ENCODE measurements at places on chromosomes 6 and 20. TPM values are rescaled to one million over a fixed set of nuclear protein-coding genes. Genes with fewer than 3 reads are reported as not detected.

Gene ATP5F1E
- 41.8 TPM for total RNA-seq

DNA sequence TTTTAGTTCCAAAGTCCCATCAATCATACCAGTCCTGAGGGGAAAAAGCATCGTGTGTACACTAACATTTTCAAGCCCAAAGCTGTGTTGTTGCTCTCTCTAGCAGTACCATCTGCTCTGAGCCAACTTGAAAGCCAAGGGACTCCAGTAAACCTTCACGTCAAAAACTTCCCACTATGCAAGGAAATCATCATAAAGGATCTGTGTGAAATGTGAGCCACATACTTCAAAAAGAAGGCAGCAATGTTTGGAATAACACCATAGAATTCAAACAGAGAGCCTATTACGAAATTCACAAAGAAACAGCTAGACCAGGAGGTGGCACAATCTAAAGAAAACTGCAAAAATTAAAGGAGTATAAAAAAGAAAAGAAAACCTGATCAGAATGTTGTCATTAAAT lies 399.8 kb upstream of the EPHA7 start:
- no peak for DNase-seq

- DNase-seq: peak; percentile 13
Measured at GRCh38 chr20:47461120-47461685, 40.5 kb upstream of the NCOA3 start.

DNA sequence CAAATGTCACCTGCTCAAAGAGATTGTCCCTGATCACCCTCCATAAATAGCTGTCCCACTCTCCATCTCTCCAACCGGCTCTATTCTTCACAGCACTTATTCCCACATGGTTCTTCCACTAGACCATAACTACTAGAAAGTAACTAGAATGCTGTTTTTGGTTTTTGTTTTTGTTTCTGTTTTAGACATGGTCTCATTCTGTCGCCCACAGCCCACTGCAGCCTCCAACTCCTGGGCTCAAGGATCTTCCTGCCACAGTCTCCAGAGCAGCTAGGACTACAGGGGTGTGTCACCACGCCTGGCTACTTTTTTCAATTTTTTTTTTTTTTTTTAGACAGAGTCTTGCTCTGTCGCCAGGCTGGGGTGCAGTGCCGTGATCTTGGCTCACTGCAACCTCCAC lies 12.2 kb downstream of the MMP24 start:
- no peak for DNase-seq

DNA sequence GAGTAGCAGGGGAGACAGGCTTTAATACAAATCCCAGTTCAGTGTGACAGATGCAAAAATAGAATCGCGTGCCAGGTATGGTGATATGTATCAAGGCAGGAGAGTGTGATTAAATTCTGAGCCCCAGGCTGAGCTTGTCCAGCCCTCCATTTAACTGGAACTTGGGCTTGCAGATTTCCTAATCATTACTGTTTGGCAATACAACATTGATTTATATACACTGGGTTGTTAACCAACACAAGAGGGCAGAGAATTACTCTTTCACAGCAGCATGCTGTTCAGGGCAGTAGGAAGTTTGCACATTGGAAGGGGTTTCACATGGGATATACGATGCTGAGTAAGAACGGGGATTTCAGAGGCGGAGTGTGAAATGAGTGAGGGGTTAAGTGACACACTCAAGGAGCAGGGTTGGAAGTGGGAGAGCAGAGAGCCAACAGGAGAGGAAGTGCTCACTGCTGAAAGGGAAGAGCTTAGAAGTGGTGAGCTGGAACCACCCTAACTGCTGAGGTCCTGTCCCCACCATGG lies 70.8 kb upstream of the ATXN1 start:
- DNase-seq: no peak

DNA sequence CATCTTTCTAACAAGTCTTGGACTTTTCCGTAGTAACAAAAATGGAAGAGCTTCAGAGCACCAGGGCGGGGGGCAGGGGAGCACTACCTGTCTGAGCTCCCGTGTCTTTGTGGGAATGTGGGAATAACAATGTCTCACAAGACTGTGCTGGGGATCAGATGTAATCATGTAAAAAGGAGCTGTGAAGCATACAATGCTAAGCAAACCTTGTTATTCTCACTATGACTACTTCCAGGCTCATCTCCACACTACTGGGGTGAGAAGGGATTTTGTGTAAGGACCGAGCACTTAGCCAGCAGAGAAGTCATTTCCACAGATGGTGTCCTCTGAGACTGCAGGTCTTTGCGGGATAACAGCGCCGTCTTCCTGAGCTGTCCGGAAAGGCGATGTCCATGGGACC lies 27.1 kb downstream of the PRR18 start:
- DNase-seq: no peak

DNA sequence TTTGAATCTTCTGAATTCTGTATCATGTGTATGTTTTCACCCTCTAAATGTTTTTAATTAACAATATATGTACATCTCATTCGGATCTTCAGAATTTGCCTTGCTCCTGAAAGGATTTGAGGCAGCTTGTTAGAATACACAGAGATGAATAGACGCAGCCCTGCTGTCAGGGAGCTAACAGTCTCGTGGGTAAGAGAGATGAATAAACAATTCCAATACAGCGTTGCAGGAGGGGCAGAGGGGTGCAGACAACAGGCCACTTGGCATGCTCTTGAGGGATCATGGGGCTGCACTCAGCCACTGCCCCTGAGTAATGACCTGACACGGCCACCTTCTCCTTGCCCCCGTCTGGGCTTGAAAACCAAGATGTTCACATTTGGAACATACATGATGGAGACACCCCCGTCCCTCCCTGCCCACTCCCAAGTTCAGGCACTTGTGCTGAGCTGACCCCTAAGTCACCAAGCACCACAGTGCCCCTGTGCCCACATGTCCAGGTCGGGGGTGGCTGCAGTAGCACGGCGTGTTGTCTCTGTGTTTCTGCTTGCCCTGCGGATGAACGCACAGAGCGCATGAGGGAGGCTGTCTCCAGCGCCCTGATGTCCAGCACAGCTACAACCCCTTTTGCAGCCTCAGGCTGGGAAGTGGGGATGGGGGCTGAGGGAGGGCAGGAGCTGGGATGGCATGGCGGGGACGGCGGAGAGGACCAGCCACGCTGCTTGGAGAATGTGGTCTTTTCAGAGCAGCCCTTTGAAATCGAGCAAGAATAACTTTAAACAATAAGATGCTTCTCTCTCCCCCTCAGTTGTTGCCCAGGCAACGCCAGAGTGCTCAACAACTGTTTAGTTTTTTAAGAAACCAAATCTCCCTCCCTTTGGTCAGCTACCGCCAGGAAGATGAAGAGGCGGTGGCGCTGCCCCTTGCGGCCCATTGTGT lies 33.0 kb upstream of the CDH22 start:
- DNase-seq: no peak

Gene GRIK2
- total RNA-seq: 0.34 TPM

GRCh38 chr20:36791862-36792261 lies 18.3 kb upstream of the DSN1 start:
- DNase-seq: no peak
